ENCODE measurements at places on chromosomes 5 and 9.

DNA sequence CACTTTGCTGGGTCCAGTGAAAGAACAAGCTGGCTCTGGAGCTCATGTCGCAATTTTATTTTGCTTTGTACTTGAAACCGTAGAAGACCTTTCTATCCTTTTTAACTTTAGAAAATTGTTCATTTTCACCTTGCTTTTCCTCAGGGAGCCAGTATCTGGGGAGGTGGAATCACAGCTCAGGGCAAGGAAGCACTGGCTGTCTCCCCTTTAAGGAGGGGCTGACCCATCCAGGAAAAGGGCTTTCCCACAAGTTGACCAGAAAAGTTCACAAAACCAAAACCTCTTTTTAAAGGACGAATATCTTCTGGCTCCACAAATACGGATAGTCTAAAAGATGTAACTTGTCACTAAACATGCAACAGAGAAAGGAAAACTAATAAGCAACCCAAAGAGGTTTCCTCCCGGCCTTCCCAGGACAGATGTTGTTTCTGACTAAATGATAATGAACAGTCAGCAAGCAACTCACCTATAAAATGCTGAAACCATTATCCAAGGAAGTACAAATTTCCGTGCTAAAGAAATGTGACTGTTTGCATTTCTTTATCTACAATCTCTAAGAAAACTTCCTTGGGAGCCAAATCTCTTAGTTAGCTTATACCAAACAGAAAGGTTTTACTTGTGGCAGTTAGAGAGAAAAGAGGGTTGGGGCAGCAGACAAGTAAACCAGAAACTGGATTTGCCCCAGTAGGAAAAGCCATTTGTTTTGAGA is 278.2 kb downstream of the PLK2 start:
- DNase-seq = no peak

DNA sequence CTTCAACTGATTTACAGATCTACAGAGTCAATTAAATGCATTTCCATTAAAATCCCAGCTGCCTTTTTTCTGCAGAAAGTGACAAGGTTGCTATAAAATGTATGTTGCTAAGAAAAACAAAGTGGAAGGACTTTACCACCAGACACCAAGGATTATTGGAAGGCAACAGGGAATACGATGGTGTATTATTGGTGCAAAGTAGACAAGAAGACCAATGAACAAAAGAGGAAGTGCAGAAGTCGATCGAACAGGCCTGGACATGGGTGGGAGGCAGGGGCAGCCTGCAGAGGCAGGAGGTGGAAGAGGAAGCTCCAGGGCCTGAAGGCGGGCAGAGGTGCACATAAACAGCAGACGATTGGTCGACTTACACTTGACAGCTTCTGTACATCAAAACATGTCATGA is 10.6 kb upstream of the SLC6A19 start:
- DNase-seq = no peak

DNA sequence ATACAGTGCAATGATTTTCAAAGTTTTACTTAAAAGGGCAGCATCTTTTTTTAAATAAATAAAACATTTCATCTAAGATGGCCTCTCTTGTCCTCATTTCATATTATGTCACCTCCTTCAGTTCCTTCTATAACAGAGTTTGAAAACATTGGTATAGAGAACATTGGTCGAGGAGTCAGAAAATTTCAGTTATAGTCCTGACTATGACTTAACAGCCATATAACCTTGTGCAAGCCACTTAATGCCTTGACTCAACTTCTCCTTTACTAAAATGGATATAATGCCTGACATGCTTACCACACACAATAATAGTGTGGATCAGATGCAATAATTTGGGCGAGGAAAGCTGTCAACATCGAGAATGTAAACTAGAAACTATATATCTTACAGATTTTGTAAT is 22.6 kb downstream of the SSBP2 start:
- DNase-seq = no peak

GRCh38 chr9:134413890-134414623 is 87.8 kb downstream of the RXRA start:
- DNase-seq = no peak

DNA sequence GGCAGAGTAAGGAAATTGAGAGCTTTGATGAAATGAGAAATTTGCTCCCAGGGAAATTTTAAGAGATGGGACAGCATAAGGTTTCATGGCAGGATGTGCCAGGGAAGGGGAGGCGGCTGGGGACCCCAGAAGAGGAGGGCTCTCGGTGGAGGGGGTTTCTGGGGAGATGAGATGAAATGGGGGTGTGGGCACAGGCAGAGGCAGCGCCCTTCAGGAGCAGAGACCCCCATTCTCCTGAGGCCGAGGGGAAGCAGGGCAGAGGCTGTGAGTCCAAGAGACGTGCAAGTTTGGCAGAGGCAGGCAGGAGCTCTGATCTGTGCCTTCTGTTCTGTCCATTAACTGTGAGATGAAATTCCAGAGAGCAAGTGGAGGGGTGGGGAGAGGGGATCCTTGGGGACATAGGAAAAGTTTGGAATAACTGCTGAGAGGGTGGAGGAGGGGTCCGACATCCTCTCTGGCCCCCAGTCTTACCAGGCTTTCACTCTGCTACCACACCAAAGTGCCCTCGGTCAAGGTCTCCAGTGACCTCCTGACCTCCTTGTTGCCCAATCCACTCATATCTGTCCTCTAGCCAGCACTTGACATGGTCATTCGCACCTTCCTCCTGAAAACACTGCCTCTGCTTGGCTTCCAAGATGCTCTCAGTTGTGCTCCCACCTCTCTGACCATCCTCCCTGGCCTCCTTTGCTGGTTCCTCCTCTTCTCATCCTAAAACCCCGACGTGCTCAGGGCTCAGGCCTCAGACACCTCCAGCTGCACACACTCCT is 108.1 kb upstream of the MVB12B start:
- no peak for DNase-seq

DNA sequence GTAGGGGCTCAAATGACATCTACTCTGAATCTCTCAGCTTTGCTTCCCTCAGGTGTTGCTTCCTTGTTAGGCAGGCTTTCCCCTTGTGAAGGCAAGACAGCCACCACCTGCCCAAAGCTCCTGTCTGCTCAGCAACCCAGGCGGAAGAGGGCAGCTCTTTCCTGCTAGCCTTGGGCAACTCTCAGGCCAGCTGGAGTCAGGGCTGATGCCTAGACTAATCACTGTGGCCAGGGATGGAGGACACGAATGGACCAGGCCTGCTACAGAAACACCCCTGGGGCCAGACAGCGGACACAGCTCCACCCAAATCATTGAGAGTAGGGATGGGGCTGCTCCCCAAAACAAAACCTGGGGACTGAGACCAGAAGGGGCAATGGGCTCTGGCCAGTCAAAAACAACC is 138.0 kb downstream of the MTX3 start:
- DNase-seq = no peak

DNA sequence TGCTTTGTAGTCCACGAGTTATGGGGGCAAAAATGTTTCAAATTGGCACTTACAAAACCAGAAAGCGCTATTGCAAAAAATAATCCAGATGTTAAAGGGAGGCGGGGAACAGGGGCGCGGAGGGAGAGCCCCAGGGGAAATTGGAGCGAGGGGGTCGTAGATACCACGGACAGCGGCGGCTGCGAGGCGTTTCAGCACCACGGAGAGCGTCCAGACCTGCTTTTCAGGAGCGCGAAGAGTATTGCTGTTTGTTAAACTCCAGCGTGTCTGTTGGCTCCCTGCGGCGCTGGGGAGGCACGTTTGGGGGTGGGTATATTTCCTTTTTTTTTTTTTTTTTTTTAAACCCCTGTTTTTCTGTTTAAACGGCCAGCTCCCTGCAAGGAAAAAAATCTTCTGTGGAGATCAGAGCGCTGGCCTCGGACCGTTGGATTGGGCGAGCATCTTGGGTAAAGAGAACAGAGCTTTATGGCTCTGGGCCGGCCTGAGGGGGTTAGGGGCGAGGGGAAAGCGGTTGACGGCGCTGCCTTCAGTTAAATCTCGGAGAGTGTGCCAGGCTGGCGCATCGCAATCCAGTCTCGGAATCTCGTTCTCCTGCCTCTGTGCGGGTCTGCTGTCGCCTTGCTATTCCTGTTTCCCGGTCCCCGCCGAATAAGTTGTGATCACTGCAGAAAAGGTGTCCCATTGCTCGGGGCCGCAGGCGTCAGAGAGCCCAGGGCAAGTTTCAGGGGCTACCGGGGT is at the start of gene GLRA1:
GLRA1 (minus strand) TSS at position 288 of the 738 bp plus-strand sequence. CDS start 302 bp downstream, outside the sequence.
- DNase-seq = peak; percentile 11

All from activated T-helper 1 cell treated with Interleukin-2 at 50 U/mL for 16 hours (primary cell).